ENCODE measurements at places on chromosomes 4 and X.

DNA sequence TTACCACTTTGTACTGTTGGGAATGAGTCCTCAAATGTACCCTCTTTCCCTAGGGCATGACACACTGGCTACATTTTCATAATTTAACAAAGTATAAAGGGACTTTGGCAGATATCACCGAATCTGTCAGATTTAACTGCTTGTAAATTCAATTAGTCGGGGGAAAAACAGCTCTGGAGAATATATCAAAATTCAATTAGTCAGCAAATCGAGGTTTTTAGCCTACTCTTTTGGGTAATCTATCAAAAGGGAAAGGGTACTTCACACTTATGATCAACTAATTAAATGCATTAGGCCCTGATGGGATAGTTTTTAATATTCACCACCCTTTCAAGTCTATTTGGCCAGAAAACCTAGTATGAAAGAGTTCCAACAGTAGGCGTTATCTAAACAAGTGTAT lies 141.0 kb downstream of the IL1RAPL2 start:
- no peak for DNase-seq

DNA sequence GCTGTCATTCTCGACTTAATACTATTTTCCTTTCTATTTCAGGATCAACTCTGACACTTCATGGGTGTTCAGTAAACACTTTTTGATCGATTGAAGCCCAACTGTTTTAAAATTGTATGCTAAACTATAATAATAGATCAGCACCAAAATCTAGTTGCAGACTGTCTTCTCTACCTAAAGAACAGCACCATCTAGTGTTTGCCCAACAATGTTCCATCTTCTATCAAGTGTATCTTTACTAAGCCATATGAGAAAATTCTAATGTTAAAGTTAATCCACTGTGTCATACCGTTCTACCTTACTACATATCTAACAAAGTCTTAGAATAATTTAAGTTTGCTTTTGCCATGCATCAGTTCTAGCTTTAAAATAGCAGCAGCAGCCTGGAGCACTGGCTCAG lies 113.0 kb upstream of the PRDX4 start:
- DNase-seq: no peak

- no peak for DNase-seq
These were observed 9.1 kb upstream of the GASK1B start for GRCh38 chr4:158181906-158182305.

DNA sequence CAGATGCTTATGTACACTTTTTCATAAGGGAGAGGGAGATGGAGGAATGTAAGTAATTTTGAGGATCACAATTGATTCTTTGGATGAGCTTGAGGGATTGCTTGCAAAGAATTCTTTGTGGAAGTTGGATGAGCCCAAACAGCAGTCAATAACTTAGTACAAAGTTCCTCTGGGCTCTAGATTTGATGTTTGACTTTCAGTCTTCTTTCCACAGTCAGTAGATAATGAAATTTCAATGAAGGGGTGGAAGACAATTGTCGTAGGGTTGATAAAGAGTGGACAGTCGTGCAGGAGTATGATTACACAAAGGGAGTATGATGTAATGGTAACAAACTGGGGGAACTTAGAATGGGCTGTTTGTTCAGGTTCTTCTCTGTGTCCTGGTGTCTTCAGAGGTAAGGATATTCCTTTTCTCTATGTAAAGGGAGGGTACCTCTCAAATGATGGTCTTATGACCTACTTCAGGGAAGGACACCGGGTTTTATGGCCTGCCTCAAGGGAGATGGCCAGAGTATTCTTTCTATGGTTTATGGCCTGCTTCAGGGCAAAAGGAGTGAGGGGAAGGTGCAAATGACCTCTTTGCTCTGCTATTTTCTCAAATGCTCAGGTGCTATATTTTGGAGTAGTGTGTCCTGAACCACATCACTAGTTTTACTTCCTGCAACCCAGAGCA lies 1.7 kb upstream of the ABRAXAS1 start:
- no peak for DNase-seq

DNA sequence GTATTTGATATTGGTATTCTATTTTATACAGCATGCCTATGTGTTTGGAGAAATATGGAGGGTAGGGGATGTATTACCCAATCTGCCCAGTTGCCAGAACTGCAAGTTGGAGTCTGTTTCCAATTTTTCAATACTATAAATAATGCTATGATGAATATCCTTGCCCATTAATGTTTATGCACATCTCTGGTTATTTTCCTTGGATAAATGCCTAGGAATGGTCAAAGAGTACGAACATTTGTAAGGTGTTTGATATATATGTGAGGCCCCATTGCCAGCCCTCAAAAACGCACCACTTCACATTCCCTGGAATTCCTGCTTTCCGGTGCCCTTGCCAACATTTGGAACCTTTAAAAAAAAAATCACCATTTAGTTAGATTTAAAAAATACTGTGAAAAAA lies 34.3 kb downstream of the CLDN34 start:
- DNase-seq: no peak

- no peak for DNase-seq
These were observed 20.8 kb downstream of the CNOT6L start for GRCh38 chr4:77798385-77798784.

DNA sequence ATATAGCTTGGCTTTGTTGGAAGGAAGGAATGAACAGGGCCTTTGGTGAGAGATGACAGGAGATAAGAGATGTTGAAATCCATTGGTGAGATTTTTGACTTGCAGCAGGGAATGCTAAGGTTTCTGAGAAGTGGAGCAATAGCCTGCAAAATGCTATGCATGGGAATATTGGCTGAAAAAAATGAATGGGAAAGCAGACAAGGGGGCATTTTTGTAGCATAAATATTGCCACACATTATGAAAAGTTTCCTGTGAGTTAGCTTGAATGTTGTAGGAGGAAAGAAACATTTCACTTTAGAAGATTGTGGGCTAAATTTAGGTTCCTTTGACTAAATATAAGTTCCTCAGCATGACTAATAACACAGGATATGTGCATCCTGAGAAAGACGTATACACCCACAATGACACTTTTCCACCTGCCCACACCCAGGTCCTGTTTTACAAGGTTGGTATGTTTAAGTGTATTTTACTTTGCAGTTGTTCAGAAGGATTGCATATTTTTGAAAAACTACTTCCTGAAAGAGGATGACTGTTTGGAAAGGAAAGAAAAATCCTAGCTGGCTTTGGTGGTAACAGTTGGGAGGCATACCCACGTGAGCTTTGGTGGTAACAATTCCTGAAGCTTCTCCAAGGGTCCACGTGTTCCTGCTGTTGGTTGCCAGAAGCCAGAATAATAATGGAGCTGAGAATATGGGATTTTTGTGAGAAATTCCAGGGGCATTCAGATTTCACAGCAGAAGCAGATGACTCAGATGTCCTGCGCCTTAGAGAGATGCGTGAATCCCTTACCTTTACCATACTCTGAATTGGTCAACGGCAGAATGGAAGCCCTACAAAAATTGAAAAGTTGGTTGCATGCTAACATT lies 28.5 kb downstream of the PHEX start:
- DNase-seq: no peak

GRCh38 chr4:164304101-164304639 lies 449.8 kb upstream of the SMIM31 start:
- no peak for DNase-seq

- DNase-seq: no peak
These were observed 39.0 kb downstream of the STX18 start for GRCh38 chr4:4502694-4503311.
